ENCODE measurements at places on chromosomes 7 and 10. TPM values are rescaled to one million over a fixed set of nuclear protein-coding genes. Genes with fewer than 3 reads are reported as not detected.

Gene NKX1-2
- 0.89 TPM for polyA plus RNA-seq

Gene CALML3
- 20.2 TPM for polyA plus RNA-seq

Gene POU6F2
- not detected for polyA plus RNA-seq

Gene YAE1
- 23.0 TPM for polyA plus RNA-seq

Gene GHRHR
- polyA plus RNA-seq = not detected

Gene CDK5
- 26.3 TPM for polyA plus RNA-seq

Gene NEURL1
- 0.12 TPM for polyA plus RNA-seq

Gene TAS2R4
- polyA plus RNA-seq = 0.24 TPM

Gene OR2A42
- polyA plus RNA-seq = not detected

GRCh38 chr10:102600816-102601215 is 43.5 kb upstream of the TRIM8 start:
- H3K4me1 ChIP-seq = peaks cover 23% of the 10 kb centered on the region
- no peaks in the 10 kb centered on the region for H3K27me3 ChIP-seq
- DNase-seq = no peak
- H3K36me3 ChIP-seq = peaks cover 10% of the 10 kb centered on the region

DNA sequence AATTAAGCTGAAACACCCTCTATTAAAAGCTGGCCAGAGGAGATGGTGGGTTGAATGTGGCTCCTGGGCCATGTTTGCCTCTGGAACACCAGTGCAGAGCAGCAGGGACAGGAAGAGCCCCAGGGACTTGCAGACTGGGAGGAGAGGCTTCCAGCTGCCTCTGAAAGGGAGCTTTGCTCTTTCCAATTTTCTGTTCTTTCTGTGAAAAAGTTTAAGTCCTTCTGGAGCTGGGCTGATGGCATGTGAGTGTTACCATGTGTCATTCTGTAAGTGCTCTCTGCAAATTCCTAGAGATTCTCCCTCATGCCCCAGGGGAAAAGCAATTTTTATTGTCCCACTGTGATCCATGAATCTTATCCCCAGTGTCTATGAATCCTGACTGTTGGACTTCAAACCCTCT is 112.8 kb upstream of the LANCL2 start:
- H3K36me3 ChIP-seq = no peaks in the 10 kb centered on the region
- DNase-seq = no peak
- peaks cover 7% of the 10 kb centered on the region for H3K27me3 ChIP-seq
- peaks cover 15% of the 10 kb centered on the region for H3K4me1 ChIP-seq

DNA sequence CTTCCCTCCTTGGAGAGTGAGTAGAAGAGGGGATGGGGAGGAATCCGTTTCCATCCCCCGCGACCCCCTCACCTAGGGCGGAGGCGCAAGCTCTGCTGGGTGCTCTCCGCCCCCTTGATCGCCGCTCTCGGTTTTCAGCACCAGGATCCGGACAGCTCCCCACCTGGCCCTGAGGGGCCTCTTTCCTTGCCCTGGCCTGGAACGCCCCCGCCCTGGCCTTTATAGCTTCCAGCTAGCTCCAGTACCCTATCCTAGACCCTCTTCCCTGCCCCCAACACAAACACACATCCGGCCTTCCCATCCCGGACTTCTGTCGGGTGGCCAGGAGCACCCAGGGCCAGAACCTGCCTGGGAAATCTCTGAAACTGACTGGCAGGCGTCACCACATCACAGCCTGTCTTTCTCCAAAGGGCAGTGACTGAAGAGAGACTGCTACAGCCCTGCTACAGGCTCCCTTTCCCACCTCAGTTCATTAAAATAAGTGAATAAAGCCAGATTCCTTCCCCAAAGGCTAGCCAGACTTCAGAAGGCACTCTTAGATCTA is 72.3 kb upstream of the LEP start:
- no peaks in the 10 kb centered on the region for H3K36me3 ChIP-seq
- no peak overlapping the region for H3K4me3 ChIP-seq
- H3K4me1 ChIP-seq = peaks cover 18% of the 10 kb centered on the region
- no peak overlapping the region for H3K27ac ChIP-seq
- DNase-seq = no peak
- peaks cover 66% of the 10 kb centered on the region for H3K27me3 ChIP-seq

- no peaks in the 10 kb centered on the region for H3K4me1 ChIP-seq
- H3K27ac ChIP-seq = no peak overlapping the region
- DNase-seq = no peak
- no peaks in the 10 kb centered on the region for H3K27me3 ChIP-seq
- H3K4me3 ChIP-seq = no peak overlapping the region
These were observed 106.0 kb upstream of the PDCD4 start for GRCh38 chr10:110765513-110766319.

- no peaks in the 10 kb centered on the region for H3K27me3 ChIP-seq
- no peak for DNase-seq
- H3K27ac ChIP-seq = no peak overlapping the region
These were observed 123.5 kb downstream of the ITGB8 start for GRCh38 chr7:20454202-20454601.

GRCh38 chr10:109327266-109327665 is 596.0 kb downstream of the XPNPEP1 start:
- no peak overlapping the region for H3K27ac ChIP-seq
- H3K4me3 ChIP-seq = no peak overlapping the region
- DNase-seq = no peak
- H3K27me3 ChIP-seq = no peaks in the 10 kb centered on the region

GRCh38 chr7:20241194-20241910 is 24.2 kb upstream of the MACC1 start:
- H3K4me3 ChIP-seq = no peak overlapping the region
- H3K4me1 ChIP-seq = peaks cover 50% of the 10 kb centered on the region
- no peak for DNase-seq
- H3K36me3 ChIP-seq = no peaks in the 10 kb centered on the region
- no peaks in the 10 kb centered on the region for H3K27me3 ChIP-seq
- H3K27ac ChIP-seq = peak overlapping the region; percentile 40

DNA sequence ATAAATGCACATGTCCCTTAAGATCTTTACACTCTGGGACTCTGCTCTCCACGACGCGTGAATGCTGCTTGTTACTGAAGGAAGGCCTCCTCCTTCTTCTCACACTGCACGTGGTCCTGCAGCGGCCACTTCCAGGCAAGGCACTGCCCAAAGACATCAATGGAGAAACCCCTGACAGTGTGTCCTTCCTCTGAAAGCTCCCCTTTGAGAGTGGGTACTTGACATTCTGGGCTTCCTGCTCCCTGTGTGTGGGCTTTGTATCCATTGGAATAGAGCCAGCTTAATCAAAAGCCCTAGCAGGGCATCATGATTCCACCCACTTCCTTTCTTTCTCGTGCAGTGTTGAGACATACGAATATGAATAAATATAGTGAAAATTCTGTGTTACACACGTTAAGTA is 69.7 kb upstream of the STK17A start:
- peaks cover 4% of the 10 kb centered on the region for H3K27me3 ChIP-seq
- no peaks in the 10 kb centered on the region for H3K36me3 ChIP-seq
- peaks cover 13% of the 10 kb centered on the region for H3K4me1 ChIP-seq
- H3K27ac ChIP-seq = no peak overlapping the region
- H3K4me3 ChIP-seq = no peak overlapping the region

DNA sequence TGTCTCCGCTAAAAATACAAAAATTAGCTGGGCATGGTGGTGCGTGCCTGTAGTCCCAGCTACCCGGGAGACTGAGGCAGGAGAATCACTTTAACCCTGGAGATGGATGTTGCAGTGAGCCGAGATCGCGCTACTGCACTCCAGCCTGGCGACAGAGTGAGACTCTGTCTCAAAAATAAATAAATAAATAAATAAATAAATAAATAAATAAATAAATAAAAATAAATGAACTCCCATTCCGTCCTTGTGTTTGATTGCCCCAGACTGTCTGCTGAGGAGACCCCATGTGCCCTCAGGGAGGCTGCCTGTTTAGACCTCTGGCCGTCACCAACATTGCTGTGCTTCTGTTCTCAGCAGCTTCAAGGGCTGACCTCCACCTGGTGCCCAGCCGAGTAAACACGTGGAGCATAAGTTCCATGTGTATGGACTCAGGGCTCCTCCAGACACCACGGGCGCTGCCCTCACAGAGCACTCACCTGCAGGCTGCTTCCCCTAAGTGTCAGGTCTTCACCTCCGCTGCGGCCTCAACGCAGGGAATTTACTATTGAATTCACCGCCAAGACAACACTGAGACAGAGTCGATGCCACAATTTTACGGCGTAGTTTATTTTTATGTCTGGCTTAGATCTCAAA is 32.0 kb downstream of the VOPP1 start:
- H3K4me3 ChIP-seq = no peak overlapping the region
- DNase-seq = no peak
- no peaks in the 10 kb centered on the region for H3K36me3 ChIP-seq
- H3K4me1 ChIP-seq = peaks cover 15% of the 10 kb centered on the region

DNA sequence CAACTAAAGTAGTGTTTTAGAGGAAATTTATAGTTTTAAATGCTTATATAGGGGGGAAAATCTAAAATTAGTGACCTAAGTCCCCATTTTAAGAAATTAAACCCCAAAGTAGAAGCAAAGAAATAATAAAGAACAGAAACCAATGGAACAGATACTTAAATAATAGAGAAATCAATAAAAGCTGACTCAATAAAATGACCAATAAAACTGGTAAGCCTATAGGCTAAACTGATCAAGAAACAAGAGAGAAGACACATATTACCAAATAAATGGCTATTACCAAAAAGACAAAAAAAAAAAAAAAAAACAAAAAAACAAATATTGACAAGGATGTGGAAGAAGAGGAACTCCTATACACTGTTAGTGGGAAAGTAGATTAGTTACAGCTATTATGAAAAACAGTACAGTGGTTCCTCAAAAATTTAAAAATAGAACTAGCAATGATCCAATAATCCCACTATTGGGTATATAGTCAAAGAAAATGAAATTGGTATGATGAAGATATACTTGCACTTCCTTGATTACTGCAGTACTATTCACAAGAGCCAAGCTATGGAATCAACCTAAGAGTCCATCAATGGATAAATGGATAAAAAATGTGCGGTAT is 53.2 kb downstream of the SLC18A2 start:
- DNase-seq = no peak
- no peaks in the 10 kb centered on the region for H3K27me3 ChIP-seq
- peaks cover 3% of the 10 kb centered on the region for H3K4me1 ChIP-seq
- H3K27ac ChIP-seq = no peak overlapping the region
- H3K36me3 ChIP-seq = peaks cover 9% of the 10 kb centered on the region
- H3K4me3 ChIP-seq = no peak overlapping the region

- no peak overlapping the region for H3K27ac ChIP-seq
- no peaks in the 10 kb centered on the region for H3K36me3 ChIP-seq
- no peak for DNase-seq
- no peaks in the 10 kb centered on the region for H3K4me1 ChIP-seq
- peaks cover 8% of the 10 kb centered on the region for H3K27me3 ChIP-seq
- H3K4me3 ChIP-seq = no peak overlapping the region
These were observed 145.9 kb downstream of the CREB5 start for GRCh38 chr7:28558236-28558635.

DNA sequence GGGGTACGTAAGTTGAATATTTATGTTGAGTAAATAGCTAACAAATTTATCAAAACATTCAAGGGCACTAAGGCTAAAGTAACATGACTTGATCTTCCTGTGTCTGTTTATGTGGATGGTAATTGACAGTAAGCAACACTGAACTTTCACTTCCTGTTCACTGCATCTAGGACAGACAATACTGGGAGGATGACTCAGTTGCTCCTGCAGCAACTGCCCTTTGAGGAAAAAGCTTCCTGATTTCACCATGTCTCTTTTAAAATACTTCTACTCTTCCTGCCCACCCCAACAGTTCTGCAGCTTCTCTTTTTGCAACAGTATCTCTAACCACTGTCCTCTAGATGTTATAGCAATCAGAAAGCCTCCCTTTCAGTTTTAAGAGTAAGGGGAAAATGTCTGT is 76.6 kb upstream of the HGF start:
- H3K4me1 ChIP-seq = no peaks in the 10 kb centered on the region
- no peak overlapping the region for H3K4me3 ChIP-seq
- DNase-seq = no peak
- H3K36me3 ChIP-seq = no peaks in the 10 kb centered on the region
- H3K27me3 ChIP-seq = no peaks in the 10 kb centered on the region

GRCh38 chr7:141203586-141203985 is 129.7 kb downstream of the TMEM178B start:
- no peaks in the 10 kb centered on the region for H3K4me1 ChIP-seq
- no peak overlapping the region for H3K27ac ChIP-seq
- no peak for DNase-seq
- no peak overlapping the region for H3K4me3 ChIP-seq

DNA sequence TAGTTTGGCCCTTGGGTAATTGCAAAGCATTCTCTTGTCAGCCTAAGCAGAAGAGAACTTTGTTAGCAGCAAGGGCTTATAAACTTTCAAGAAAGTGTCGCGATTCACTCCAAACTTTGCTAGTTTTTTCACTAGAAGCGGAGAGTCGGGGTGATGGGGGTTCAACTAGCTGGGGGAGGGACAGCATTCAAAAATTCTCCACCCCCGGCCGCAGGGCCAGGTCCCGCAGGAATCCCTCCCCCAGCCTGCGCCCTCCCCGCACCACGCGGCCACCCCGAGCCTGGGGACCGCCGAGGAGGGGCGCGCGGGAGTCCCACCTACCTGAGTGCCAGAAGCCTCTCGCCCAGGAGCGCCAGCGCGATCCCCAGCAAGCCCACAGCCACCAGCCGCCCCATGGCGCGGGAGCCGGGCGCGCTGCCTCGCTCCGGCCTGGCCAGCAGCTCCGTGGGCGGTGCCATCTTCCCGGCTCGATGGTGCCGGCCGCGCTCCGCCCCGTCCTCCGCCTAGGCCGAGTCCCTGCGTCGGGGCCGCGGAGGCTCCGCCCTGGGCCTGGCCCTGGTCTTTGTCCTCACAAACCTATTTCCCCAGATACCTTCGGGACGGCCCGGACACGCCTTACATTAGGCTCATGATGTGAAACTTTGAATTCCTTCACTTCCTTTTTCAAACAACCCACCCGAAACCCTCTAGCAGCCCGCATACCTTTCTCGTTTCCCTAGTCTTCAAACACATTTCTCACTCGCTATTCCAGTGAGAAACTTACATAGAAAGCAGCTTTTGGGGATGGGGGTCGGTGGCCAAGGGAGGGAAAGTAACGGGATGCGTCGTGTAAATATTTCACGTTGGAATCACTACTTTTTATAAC is at the start of gene PON2:
Gene PON2, minus strand, starts transcription at position 472 of the 865 bp plus-strand sequence. Its CDS starts 77 bp downstream, at position 395.
- H3K36me3 ChIP-seq = no peaks in the 10 kb centered on the region
- no peak for DNase-seq
- peak within 1 kb of the TSS; percentile 61 for H3K27ac ChIP-seq
- no peaks in the 10 kb centered on the region for H3K27me3 ChIP-seq
- peaks cover 10% of the 10 kb centered on the region for H3K4me1 ChIP-seq
- H3K4me3 ChIP-seq = peak within 1 kb of the TSS; percentile 80

GRCh38 chr10:116970050-116970449 is 34.9 kb downstream of the SHTN1 start:
- no peak overlapping the region for H3K4me3 ChIP-seq
- peaks cover 17% of the 10 kb centered on the region for H3K4me1 ChIP-seq
- no peaks in the 10 kb centered on the region for H3K27me3 ChIP-seq
- no peak for DNase-seq

Measured in keratinocyte (primary cell).